ENCODE measurements at places on chromosomes 5 and 9.

- no peak for DNase-seq
Observed at GRCh38 chr9:101486693-101487442, 46.8 kb upstream of the RNF20 start.

GRCh38 chr9:12461763-12462460 lies 231.3 kb upstream of the TYRP1 start:
- DNase-seq = no peak

GRCh38 chr5:168227001-168227400 lies 64.4 kb upstream of the WWC1 start:
- DNase-seq = no peak

GRCh38 chr5:122772446-122772845 lies 2.4 kb upstream of the SNX2 start:
- DNase-seq = no peak

DNA sequence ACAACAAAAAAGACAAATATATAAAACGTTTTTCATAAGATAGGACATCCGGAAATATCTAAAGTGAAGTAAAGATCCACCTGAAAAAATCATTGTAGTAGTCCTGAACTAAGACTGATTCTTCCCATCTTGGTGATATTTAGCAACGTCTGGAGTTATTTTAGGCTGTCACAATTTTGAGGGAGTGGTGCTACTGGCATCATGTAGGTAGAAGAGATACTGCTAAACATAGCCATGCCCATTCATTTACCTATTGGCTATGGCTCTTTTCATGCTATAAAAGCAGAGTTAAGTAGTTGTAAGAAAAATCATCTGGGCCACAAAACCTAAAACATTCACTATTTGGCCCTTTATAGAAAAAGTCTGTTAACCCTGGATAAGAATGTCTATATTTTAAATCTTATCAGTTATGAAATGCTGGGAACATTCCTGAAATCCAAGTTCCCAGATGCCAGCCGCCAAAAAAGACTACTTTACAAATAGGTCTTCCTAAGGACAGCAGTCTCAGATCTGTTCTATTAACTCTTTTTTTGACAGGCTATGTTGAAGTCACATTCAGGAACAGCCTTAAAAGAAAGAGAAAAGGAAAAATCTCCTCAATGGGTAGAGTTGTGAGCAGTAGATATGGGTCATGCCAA lies 27.0 kb downstream of the RAPGEF6 start:
- DNase-seq = no peak

DNA sequence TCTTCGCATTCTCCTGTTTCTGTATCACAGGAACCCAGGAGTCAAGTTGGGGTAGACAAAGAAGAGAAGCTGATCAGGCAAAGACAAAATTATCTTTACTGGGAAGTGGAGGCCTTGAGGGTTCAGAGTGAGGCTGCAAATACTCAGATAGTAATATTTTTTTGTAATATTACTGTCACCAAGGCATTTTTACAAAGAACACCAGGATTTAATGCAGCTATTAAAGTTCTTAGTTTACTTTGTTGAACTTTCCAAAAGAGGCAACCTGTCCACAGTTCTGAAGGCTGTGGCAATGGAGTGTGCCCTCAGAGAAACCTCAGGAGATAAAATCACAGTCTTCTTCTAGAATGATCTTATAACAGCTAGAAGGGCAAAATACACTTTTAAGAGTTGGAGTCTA lies 74.9 kb downstream of the PGM5 start:
- DNase-seq = no peak
